CD4-positive, alpha-beta T cell treated with Interleukin-4 for 4 hours (primary cell): ENCODE measurements at places on chromosomes 3 and 15.
A peak's percentile ranks its signal among the peaks of the same experiment; 100 is the strongest.

DNA sequence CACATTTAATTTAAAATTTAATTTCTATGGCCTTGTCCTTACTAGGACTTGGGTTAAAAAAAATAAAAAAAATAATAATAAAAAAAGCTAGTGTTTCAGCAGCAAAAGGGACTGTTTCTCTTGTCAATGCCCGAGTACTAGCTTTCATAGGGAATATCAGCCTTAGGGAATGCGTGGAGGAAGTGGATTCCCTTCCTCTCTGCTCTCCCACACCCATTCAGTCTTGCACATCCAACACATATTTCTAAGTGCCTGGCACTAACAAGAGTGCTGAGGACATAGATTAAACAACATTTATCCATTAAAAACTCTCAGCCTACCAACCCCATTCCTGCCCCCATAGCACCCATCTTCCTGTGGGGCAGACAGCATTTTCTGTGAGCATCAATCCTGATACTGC, 6.2 kb downstream of the ZNF385D start:
- no peak for DNase-seq

DNA sequence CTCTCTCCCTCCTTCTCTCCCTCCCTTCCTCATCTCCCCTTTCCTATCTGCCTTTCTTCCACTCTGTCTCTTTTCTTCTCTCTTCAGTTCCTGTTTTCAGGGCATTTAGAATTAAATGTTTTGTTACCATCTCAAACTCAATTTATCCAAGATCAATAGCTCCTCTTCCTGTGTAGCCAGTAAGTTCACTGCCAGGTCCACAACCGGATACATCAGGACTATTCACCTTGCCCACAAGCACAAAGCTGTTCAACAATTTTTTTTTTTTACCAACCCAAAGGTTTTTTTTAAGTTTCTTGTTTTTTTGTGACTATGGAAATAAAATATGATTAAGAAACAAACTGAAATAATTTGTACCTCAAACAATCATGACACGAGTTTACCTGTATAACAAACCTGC, 26.1 kb downstream of the FBN1 start:
- no peak for DNase-seq

GRCh38 chr15:101037090-101037830, 118.1 kb downstream of the LRRK1 start:
- no peak for DNase-seq

- DNase-seq, result no peak
Observed at GRCh38 chr15:74327756-74328155, 39.7 kb downstream of the CYP11A1 start.

DNA sequence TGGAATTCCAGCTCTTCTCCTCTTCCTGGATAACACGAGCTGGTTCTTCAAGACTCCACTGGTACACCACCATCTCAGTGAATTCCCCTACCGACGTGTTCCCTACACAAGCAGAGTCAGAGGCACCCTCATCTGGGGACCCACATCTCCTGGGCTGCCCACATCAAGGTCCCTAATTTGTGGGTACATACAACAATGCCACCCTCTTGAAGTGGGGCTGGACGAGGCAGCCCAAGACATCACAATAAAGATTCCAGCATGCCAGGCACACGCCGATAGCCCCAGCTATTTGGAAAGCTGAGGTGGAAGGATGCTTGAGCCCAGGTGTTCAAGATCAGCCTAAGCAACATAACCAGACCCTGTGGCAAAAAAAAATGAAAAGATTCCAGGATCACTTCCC, 221.2 kb upstream of the LINGO1 start:
- no peak for DNase-seq

- DNase-seq, result no peak
Observed at GRCh38 chr3:145854499-145854898, 306.5 kb downstream of the PLOD2 start.

DNA sequence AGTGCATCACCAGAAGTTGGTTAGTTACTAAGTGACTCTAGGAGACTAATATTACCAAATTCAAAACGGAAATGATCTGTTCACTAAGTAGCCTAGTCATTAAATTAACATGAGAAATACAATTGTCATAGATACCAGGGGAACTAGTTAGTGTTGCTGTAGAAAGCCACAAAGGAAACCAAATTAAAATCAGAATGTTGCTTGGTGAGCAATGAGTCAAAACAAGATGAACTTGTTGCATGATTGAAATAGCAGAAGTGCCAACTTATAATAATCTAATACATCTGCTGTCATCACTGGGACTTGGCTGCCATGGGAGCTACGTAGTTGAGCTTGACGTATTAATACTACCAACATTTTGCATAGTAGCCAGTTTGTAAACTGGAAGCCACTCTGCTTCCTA, 458.1 kb downstream of the DIPK2A start:
- DNase-seq, result no peak

DNA sequence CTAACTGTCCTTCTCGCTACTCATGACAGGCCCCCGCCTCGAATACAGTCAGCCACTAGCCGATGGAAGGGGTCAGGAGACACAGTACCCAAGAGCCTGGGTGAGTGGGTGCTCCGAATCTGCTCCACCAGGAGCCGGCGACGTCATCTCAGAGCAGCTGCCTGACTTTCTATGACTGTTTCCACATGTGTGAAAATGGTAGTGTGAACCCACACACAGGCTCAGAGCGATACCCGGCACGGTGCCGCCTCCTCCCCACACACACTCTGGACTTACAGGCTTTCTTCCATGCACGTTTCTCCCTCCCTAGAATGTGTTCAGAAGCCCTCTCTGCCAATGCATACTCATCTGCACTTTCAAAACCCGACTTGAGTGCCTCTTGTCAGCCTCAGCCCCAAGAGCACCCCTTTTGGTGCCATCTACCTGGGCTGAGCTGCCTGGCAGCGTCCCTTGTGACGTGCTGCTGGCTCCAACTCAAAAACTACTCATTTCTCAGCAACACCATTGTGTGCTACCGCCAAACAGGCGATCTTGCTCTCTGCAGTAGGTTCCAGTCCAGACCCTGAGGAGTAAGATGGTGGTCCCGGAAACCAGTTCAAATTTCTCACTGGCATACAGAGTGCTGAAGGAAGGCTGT, 29.7 kb downstream of the VGLL4 start:
- DNase-seq, result no peak

- peak; percentile 42 for DNase-seq
Observed at GRCh38 chr3:143171141-143171980, 51.8 kb downstream of the CHST2 start.

GRCh38 chr3:195071011-195071728, 199.8 kb downstream of the XXYLT1 start:
- no peak for DNase-seq

GRCh38 chr3:182618085-182618732, 175.1 kb upstream of the ATP11B start:
- no peak for DNase-seq

DNA sequence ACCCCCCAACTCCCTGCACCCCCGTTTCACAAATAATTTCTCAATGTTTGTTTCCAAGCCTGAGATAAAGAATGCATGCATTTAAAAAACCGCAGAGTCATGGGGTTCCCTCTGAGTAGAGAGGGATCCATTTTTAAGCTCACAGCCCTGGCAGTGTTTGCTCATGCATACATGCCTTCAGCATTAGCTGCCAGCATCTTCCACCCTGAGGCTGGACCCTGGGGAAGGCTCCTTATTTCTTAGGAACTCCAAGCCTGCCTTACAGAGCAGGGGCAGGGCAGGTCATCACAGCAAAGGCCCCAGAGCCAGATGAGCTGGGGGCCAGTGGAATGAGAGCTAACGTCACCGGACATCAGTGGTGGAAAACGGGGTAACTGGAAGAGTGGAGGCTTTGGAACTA, 31.3 kb downstream of the TLE3 start:
- no peak for DNase-seq

DNA sequence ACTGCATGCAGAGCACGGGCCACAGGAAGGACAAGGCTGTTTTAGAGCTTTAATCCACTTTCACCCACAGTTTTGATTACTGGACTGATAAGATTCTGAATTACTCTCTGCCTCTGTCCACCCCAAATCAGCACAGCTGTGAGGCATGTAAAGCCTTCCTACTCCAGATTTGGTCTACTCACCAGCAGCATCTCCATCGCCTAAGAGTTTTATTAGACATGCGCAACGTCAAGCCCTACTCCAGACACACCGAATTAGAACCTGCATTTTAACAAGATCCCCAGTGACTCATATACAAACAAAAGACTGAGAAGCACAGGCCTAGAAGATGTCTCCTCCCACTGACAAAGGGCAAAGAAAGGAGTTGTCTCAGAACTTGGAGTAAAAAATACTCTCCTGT, 221.2 kb downstream of the TUSC7 start:
- DNase-seq, result no peak

- DNase-seq, result no peak
Observed at GRCh38 chr15:68972201-68973065, 42.1 kb upstream of the NOX5 start.

DNA sequence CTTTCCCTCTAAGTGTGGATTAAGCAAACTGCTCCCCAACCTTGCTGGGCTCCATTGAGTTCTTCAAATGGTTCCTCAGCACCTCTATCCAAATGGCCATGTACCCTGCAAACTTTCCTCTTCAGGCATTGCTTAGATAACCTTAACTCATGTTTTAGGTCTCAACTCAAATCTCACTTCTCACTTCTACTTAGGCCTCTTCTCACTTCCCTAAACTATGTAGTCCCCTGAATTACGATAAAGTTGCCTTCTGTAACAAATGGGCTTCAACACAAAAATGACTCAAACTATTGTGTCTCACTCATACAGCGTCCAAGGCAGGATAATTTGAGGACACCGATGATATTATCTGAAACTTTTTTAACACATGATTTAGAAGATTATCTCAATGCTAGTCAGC, 62.4 kb upstream of the STAC start:
- DNase-seq, result no peak

GRCh38 chr15:48447657-48448056, 116.4 kb downstream of the DUT start:
- no peak for DNase-seq

DNA sequence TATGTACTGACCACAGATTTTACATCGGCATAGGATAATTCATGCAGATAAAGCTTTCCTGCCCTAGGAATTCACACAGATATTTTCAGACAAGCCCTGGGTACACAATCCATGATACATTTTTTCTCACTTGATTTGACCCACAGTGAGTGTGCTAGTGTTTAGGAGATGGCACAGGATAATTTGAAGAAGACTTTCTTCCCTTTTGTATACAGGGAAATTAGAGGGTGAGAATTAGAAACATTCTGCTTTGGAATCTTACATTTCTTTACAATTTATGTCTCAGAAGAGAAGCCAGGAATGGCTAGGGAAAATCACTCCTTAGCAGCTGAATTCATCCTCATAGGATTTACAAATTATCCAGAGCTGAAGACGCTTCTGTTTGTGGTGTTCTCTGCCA, at the start of gene OR5K4:
Gene OR5K4 (plus strand): TSS at position 301 of the 400 bp plus-strand sequence. CDS start 0 bp downstream, at position 301.
- no peak for DNase-seq

- no peak for DNase-seq
Observed at GRCh38 chr3:139710212-139710611, 32.4 kb upstream of the NMNAT3 start.

DNA sequence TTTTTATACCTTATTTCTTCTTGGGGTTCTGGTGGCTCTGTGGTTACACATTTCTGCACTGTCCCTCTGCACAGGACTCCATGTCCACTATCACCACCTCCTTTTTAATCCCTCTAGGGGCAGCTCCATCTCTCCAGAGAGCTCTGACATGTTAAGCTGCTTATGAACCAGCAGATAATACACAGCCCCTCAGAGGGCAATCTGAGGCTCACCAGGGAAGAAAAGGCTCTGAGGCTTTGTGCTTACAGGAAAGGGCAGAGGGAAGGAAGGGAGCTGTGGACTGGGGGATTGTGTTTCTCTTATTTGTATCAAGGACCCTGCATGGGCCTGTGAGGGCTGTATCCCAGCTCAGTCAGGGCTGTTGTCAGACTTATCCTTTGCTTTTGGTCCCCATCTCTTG, 164.5 kb downstream of the EPHB1 start:
- DNase-seq, result no peak

GRCh38 chr15:52481915-52482314, 46.8 kb downstream of the MYO5A start:
- peak; percentile 87 for DNase-seq
